ENCODE measurements at places on chromosomes 12 and 14. TPM values are rescaled to one million over a fixed set of nuclear protein-coding genes. Genes with fewer than 3 reads are reported as not detected.

The HCAR3 gene
- not detected for total RNA-seq

The EPYC gene
- total RNA-seq, result not detected

The LRFN5 gene
- total RNA-seq, result 0.30 TPM

The ZNF605 gene
- 12.9 TPM for total RNA-seq

The MYF6 gene
- not detected for total RNA-seq

The ENDOU gene
- 0.49 TPM for total RNA-seq

The BATF gene
- total RNA-seq, result 0.93 TPM

The IRF9 gene
- total RNA-seq, result 24.0 TPM

The FGF6 gene
- not detected for total RNA-seq

The TAS2R13 gene
- 0.41 TPM for total RNA-seq

The AMN1 gene
- 13.9 TPM for total RNA-seq

The CLEC9A gene
- not detected for total RNA-seq

The AHNAK2 gene
- total RNA-seq, result 2.5 TPM

The TCTN2 gene
- total RNA-seq, result 3.9 TPM

The CCDC59 gene
- total RNA-seq, result 27.9 TPM

The LGR5 gene
- not detected for total RNA-seq

The RHEBL1 gene
- not detected for total RNA-seq

The CLEC2A gene
- not detected for total RNA-seq

The OR9K2 gene
- total RNA-seq, result not detected

The RASAL1 gene
- total RNA-seq, result not detected

The SYNE3 gene
- 11.3 TPM for total RNA-seq

The ALDH1L2 gene
- 3.0 TPM for total RNA-seq

The HCAR2 gene
- 0.14 TPM for total RNA-seq

The LRCOL1 gene
- not detected for total RNA-seq

The DPPA3 gene
- total RNA-seq, result not detected

The SLC10A1 gene
- total RNA-seq, result not detected

The ZFYVE21 gene
- total RNA-seq, result 50.5 TPM

The RD3L gene
- 30.7 TPM for total RNA-seq

The NPAS3 gene
- total RNA-seq, result 2.5 TPM

The C1S gene
- 108 TPM for total RNA-seq

The SIX6 gene
- total RNA-seq, result not detected

The FITM1 gene
- total RNA-seq, result 148 TPM

The HOXC6 gene
- total RNA-seq, result not detected

The TTC9 gene
- total RNA-seq, result 1.9 TPM

The ASIC1 gene
- total RNA-seq, result 0.96 TPM

The ZBTB25 gene
- 20.8 TPM for total RNA-seq

The GCH1 gene
- total RNA-seq, result 1.7 TPM

The CD9 gene
- 55.5 TPM for total RNA-seq

The NTF3 gene
- 0.99 TPM for total RNA-seq

The REC8 gene
- total RNA-seq, result 1.6 TPM

The OVCH1 gene
- total RNA-seq, result 0.25 TPM

The MIP gene
- total RNA-seq, result not detected

The WDHD1 gene
- total RNA-seq, result 1.3 TPM

The SIX1 gene
- not detected for total RNA-seq

The TAS2R20 gene
- 0.44 TPM for total RNA-seq

The CD163L1 gene
- total RNA-seq, result 2.5 TPM

The ANO2 gene
- 13.0 TPM for total RNA-seq

The ITGA5 gene
- 55.3 TPM for total RNA-seq

The NKX2-8 gene
- total RNA-seq, result not detected
